ENCODE measurements at places on chromosomes 11 and 22.
A peak's percentile ranks its signal among the peaks of the same experiment; 100 is the strongest.

DNA sequence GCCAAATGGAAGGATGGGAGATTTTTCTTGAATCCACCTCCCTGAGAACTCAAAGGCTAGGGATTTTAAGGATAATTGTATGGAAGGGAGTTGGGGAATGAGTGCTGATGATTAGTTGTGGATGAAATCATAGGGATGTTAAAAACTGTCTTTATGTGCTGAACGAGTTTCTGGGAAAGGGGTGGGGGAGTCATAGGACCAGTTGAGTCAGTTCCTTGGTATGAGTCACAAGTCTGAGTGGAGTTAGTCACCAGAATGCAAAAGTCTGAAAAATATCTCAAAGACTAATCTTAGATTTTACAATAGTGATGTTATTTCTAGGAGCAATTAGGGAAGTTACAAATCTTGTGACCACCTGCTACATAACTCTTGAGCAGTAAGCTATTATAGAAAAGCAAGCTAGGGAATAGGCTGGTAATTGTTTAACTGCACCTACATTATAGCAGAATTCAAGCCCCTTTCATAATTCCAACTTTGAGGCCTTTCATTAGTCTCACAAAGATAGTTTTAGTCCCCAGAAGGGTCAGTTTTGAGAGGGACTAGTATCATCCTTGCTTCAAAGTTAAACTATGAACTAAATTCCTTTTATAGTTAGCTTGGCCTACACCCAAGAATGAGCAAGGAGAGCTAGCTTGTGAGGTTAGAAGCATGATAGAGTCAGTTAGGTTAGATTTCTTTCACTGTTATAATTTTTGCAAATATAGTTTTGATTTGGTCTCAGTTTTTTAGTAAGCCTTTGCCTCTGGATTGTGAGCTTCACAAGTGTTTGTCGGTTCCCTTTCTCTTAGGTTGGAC lies 668.0 kb downstream of the ETS1 start:
- DNase-seq, result no peak

DNA sequence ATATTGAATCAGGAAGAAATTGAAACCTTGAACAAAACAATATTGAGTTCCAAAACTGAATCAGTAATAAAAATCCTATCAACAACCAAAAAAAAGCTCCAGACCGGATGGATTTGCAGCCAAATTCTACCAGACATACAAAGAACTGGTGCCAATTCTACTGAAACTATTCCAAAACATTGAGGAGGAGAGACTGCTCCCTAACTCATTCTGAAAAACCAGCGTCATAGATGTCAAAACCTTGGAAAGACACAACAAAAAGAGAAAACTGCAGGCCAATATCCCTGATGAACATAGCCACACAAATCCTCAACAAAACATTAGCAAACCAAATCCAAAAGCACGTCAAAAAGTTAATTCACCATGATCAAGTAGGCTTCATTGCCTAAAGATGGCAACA lies 353.8 kb downstream of the TMEM135 start:
- no peak for DNase-seq

DNA sequence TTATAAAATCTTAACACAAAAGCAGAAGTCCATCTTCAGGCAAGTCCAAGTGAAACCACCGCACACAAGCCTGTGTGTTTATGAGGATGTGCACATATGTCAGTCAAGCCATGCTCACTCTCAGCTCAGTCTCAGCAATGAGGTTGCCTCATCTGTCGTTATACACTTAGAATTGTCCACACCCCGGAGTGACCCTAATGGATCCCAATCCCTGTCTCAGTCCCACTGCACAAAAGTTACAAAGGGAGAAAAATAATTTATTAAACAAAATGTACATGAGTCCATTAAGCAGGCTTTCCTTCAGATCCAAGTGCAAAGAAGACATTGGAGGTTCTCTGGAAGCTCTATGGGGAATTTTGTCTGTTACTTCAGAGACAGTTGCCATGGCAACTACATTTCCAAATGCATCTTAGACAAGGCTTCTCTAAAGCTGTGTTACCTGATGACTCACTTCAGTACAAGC lies 24.4 kb downstream of the OR8B12 start:
- no peak for DNase-seq

DNA sequence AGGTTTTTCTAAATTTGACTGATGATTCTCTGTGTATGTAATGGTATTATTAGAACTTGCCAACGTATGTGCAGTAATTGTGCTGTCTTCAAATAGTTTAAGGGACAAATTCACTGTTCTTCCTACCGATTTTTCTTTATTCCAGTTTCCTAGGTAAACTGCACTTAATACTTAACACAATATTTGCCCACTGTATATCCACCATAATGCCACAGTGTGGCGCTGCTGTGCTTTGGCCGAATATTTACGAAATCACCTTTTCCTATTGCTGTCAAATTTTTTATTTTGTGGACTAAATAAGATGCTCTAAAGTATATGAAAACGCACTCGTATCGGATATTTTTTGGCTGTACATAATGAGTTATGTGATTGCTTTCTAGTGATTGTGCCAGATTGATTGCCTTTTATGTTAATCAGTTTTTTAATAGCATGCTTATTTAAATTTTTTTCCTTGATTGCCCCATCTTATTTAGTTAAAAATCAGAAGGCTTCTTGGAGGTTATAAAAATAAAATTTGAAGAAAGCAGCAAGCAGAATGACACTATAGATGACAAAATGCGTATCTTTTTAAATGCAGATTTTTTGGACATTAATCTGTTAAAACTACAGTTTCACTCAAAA lies 10.5 kb downstream of the AASDHPPT start:
- DNase-seq, result peak; percentile 8

- DNase-seq, result no peak
Observed at GRCh38 chr11:837990-838307, 4.4 kb downstream of the POLR2L start.

DNA sequence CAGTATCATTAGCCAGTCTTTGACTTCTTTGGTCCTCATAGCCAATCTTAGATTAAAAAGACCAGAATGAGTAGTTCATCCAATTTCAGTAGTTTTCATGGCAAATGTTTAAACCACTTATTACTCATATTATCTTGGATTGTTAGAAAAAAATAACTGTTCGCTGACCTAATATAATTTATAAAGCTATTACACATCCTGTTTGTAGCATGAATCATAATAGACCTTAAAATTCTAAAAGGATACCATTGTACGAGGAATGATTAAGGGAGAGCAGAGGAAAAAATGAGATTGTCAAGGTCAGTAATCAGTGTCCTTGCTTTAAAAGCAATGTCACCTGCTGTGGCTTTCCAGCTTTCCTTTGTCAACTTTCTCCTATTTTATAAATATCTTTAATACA lies 371.2 kb downstream of the NELL1 start:
- no peak for DNase-seq

- no peak for DNase-seq
Observed at GRCh38 chr11:95147364-95147905, 57.8 kb downstream of the ENDOD1 start.

- DNase-seq, result no peak
Observed at GRCh38 chr11:13868710-13869397, 93.7 kb upstream of the SPON1 start.

GRCh38 chr11:111359223-111360149 lies 19.6 kb downstream of the POU2AF1 start:
- no peak for DNase-seq

DNA sequence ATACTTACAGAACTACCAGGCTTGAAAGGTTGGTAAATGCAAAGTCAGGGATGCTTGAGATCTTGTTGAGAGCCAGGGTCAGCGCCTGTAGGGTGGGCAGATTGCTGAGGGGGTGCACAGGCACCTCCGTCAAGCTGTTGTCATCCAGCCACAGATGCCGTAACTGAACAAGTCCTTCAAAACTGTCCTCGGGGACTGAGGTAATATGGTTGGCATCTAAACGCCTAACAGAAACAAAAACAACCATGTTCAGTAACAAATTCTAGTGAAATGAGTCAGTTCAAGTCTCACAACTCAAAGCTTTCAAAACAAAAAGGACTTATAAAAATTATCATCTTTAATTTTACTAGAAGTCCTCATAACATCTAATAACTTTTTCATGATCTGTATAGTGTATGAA lies 22.2 kb upstream of the CCDC34 start:
- DNase-seq, result no peak

DNA sequence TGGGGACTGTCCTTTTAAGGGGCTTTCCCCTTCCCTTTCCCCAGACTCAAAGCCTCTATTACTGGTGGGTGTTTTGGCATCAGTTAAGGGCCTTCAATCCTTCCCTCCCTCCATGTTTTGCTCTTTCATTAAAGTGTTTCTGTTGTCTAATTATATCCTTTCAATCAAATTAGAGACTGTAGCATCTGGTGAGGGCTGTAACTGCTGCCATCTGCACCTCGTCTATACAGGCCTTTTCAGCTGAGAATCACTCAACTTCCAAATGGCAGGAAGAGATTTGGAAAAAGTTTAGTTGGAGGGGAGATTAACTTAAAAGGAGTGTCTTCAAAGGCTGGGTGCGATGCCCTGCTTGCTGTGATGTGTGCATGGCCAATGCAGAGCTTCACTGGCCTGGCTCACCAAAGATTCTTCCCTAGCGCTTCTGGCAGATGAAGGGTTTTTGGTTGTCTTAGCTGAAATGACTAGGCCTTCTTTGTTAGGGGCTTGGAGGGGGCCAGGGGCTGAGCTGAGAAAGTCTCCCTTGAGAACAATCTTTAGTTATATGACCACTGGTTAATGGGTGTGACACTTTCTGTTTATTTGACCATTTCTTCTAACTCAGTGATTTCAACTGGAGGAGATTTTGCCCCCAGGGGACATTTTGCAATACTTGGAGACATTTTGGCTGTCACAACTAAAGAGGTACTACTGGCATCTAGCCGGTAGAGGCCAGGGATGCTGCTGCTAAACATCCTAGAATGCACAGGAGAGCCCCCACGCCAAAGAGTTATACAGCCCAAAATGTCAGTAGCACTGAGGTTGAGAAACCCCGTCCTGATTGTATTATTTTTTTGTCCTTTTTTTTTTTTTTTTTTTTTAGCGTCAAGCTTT lies 7.5 kb downstream of the KREMEN1 start:
- no peak for DNase-seq

- no peak for DNase-seq
Observed at GRCh38 chr11:46724088-46724487, 5.1 kb downstream of the F2 start.

DNA sequence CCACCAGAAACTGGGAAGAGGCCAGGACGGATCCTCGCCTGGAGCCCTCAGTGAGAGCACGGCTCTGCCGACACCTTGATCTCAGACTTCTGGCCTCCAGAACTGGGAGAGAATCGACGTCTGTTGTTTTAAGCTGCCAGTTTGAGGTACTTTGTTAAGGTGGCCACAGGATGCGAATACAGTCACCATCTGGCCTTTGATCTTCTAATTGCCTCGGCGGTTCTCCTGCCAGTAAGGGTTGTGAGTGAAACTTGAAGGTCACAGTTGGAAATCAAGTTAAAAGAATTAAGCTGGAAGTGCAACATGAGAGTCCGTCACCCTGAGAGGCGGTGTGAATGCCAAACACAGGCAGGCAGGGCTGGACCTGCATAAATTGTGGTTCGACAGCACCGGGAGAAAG lies 27.9 kb downstream of the PARVB start:
- DNase-seq, result no peak

GRCh38 chr11:6443269-6444003 lies 2.6 kb upstream of the HPX start:
- DNase-seq, result peak; percentile 30

DNA sequence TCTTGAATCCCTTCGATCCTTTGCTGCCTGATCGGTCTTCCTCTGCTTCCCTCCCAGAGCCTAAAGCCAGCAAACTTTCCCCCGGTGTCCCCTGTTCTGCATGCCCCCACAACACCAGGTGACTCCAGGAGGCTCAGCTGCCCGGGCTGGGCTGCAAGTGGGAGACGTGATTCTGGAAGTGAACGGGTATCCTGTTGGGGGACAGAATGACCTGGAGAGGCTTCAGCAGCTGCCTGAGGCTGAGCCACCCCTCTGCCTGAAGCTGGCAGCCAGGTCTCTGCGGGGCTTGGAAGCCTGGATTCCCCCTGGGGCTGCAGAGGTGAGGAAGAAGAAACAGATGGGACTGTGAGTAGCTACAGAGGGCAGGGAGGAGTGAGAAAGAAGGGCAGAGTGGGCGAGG lies 3.6 kb downstream of the NHERF4 start:
- DNase-seq, result no peak

DNA sequence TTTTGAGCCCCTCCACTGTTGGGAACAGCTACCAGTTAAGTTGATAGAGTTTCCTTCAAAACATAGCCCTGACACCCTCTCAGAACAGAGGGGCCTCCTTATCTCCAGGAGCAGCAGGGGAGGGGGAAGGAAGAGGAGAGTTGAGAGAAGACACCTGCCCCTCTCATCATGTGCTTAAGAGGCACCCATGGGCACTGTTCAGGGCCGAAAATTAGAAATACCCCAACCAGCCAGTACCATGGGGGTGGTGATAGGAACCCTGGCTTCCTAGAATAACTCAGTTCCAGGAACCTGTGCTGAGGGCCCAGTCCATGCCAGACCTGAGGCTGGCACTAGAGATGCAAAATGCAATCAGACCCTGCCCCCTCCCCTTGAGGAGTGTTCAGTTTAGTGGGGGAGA lies 9.3 kb upstream of the GDPD5 start:
- no peak for DNase-seq

DNA sequence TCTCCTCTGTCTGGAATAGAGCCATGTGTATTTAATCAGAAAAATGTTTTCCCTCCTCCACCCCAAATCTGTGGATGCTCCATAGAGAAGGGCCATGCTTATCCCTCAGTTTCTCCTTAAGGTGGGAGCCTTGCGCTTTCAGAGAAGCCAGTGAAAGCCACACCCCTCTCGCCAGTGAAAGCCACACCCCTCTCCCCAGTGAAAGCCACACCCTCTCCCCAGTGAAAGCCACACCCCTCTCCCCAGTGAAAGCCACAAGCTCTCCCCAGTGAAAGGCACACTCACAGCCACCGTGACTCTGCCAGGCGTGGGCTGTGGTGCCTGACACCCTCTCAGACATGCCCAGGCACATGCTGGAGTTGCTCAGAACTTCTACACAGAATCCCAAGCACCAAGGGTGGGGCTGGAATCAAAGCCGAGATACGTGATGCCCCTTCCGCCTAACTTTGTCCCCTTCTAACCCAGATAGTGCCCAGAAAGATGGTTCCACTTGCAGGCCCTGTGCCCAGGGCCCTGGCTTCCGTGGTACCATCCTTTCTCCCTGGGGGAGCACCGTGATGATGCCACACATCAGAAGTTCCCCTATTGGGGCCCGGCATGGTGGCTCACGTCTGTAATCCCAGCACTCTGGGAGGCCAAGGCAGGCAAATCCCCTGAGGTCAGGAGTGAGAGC lies 16.5 kb upstream of the PRR5 start:
- peak; percentile 85 for DNase-seq

GRCh38 chr11:133529807-133530500 lies 2.3 kb downstream of the OPCML start:
- DNase-seq, result no peak

Data from stimulated activated CD8-positive, alpha-beta memory T cell treated with anti-CD3 and anti-CD28 coated beads, Interleukin-7, amount 100 ng/mL, for 4 hours (primary cell).